Fibroblast of skin of right biceps (primary cell): ENCODE measurements at places on chromosomes 11 and 22.

DNA sequence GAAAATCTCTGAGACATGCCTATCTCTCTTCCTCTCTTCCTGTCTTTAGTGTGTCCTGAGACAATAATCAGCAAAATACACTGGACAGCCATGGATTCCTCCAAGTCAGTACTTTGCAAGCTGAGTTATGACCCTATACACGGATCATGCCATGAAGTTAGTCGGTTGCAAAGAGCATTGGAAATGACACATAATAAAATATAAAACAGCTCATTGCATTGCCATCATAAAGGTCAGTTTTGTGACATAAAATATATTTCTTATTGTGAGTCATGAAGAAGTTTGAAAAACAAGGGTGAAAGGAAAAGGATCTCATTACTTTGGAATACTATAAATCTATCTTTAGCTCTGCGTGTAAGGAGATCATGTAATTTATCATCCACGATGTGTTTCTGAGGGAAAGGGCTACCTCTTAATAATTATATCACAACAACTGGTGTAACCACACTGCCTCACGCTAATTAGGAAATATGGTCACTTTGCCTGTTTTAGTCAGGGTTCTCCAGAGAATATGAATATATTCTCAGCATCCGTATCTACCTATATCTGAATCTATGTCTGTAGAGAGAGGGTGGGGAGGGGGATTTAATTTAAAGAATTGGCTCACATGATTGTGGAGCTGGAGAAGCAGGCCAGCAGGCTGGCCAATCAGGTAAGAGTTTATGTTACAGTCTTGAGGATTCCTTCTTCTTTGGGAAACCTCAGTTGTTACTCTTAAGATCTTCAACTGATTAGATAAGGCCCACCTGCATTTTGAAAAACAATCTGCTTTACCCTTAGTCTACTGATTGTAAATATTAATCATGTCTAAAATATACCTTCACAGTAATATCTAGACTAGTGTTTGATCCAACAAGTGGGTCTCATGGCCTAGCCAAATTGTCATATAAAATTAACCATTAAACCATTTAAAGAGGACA is 198.8 kb downstream of the FAT3 start:
- peak; percentile 37 for DNase-seq

GRCh38 chr11:130666781-130667251 is 218.4 kb downstream of the ADAMTS15 start:
- DNase-seq, result peak; percentile 84

- no peak for DNase-seq
These were observed 8.5 kb upstream of the ACR start for GRCh38 chr22:50729391-50730012.

DNA sequence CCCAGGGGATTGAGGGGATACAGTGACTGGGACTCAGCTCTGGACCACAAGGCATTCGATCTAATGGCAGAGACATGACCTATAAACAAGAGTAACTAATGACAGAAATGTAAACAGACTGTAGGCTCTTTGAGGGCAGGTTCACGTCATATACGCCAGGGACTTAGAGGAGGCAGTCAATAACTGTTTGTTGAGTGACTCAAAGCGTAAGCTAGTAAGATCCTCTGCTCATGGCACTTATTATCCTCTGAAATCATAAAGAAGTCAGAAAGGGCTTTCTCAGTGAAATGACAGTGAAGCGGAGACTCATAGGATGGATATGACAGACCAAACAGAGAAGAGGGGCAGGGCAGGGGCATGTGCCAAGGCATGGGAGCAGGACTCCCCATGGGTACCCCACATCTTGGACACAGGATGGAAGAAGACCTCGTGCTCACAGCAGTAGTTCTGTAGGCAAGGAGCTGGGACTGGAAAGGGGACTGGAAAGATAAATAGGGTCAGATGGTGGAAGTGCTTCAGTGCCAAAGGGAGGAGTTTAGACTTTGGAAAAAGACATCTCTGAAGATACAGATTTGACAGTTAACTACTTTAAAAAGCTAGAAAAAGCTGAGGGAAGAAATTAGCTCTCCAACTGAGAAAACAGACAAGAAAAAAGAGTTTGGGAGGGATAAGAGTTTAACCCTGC is 72.7 kb downstream of the SLC1A2 start:
- no peak for DNase-seq

GRCh38 chr11:91124363-91124762 is 901.5 kb upstream of the CHORDC1 start:
- no peak for DNase-seq

- DNase-seq, result no peak
These were observed 10.5 kb upstream of the ZBTB16 start for GRCh38 chr11:114049050-114049449.

DNA sequence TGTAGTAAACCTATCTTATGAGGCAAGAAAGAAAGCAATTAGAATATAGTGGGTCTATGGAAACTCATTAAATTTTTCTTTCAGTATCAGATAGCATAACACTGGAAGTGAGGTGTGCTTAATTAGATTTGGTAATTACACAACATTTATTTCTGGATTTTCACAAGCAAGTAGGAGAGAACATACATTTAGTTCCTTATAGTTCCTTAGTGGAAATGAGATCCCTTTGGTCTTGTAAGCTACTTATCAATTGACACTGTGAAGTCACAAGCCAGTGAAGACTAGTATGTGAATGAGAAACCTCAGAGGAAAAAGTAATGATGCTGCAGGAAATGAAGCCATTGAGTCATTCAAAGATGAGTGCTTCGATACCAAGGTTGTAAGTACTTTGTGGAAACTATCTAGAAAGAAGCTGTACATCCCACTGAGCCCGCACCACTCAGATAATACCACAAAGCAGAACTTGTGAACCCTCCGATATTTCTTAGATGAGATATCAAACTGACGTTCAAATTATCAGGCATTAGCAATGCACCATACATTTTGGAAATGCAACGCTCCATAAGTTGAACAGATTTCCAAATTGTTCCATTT is 53.5 kb downstream of the ENTHD1 start:
- DNase-seq, result no peak

GRCh38 chr22:41934284-41935014 is 7.8 kb upstream of the TNFRSF13C start:
- no peak for DNase-seq

GRCh38 chr22:44085743-44086270 is 61.7 kb downstream of the PARVB start:
- peak; percentile 53 for DNase-seq

DNA sequence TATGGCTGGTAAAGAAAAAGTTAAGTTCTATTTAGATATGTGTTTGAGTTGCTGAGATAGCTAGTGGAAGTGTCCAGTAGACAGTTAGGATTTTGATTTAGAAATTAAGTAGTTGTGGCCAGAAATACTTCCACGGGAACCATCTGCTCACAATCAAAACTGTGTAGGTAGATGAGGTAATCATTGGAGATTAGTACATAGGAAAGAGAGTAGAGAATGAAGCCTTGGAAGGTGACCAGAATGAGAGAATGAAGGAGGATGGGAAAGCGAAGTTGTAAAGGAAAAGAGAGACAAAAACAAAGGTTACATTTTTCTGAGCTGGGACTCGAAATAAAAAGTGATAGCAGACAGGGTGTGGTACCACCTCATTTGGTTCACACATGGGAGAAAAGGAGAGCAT is 296.9 kb upstream of the SORL1-AS1 start:
- DNase-seq, result no peak

DNA sequence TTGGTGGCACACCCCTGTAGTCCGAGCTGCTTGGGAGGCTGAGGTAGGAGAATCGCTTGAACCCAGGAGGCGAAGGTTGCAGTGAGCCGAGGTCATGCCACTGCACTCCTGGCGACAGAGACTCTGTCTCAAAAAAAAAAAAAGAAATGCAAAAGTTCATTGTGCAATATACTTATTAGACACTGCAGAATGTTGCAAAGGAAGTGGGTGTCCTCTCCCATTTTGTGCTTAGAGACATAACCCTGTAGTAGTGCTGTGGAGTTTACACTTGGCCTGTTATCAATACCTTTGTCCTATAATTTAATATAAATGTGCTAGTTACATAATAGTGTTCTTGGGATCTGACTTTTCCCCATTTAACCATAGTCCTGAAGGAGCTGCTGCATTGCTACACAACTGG is 9.4 kb downstream of the BCL2L13 start:
- DNase-seq, result no peak

- no peak for DNase-seq
These were observed 133.4 kb downstream of the EHF start for GRCh38 chr11:34754171-34754823.

DNA sequence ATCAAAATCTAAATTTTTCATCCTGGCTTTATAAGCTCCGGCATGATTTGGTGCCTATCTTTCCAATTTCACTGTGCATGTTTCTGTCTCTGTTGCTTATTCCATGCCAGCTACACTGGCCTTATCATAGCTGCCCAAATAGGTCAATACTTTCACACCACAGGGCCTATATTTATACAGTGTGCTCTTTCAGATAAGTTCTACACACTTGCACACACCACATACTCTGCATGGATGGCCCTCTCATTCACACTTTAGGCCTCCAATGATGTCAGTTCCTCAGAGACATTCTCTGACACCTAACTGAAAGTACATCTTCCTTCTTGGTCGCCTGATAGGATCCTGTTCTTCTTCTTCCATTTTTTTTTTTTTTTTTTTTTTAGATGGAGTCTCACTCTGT is 7.0 kb downstream of the ALG8 start:
- no peak for DNase-seq

- no peak for DNase-seq
These were observed 2.0 kb upstream of the UEVLD start for GRCh38 chr11:18590571-18590970.

DNA sequence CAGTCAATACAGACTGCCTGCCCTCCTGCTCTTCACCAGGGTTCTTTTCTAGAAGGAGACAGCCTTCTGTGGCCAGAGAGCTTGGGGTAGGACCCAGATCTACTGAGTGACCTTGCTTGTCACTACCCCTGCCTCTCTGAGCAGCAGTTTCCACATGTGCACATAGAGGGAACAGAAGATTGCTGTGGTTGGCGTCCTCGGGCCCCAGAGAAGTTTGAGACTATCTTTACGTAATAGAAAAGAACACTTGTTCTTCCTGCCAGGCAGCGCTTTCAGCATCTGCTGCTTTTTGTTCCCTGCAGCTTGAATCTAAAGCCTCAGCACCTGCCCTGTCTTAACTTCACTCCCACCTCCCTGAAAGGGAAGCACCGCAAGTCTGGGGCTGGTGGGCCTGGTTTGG is 1.9 kb upstream of the FKBP2 start:
- no peak for DNase-seq

DNA sequence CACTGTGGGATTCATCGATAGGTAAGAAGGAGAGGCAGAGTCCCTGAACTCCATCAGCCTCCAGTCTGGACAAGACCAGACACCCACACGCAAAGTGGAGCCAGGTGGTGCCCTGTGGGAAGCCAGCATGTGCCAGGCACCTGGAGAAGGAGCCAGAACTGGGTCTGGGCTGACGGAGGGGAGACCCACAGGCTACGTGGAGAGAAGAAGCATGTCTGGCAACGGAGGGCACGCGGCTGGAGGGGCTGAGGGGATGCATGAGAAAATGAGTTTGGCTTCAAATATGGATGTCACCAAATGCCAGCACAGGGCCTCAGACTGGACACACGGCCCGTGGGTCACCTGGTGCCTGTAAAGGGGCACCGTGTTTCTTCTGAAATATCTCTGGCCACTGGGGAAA is 55.7 kb downstream of the LINC01488 start:
- no peak for DNase-seq

DNA sequence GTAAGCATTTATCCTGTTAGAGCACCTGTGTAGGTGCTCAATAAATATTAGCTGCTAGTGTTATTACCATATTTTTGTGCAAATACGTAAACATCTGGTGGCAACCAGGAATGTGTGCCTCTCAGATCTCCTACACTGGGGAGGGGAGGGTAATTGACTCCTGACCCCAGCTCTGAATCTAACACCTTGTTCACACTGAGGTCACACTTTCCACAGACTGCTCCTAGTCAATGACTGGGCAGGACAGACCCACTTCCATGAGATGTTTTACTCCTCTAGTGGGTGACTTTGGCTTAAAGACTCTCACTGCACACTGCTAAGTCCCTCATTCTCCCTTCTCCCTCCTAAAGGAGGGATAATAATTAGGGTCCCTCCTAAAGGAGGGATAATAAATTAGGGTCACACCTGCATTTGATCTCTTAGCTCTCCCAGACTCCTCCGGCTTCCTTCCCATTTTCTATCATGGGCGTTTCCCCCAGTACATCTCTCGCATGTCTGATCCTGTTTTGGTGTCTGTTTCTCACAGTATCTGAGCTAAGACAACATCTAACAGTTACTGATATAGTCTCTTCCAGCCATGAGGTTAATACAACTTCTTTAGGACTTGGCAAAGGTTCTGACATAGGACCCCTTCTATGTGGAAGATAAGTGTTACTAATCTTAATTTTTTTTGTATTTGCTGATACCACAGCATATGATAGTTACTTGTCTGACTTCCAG is 8.0 kb downstream of the CSTPP1 start:
- DNase-seq, result no peak

DNA sequence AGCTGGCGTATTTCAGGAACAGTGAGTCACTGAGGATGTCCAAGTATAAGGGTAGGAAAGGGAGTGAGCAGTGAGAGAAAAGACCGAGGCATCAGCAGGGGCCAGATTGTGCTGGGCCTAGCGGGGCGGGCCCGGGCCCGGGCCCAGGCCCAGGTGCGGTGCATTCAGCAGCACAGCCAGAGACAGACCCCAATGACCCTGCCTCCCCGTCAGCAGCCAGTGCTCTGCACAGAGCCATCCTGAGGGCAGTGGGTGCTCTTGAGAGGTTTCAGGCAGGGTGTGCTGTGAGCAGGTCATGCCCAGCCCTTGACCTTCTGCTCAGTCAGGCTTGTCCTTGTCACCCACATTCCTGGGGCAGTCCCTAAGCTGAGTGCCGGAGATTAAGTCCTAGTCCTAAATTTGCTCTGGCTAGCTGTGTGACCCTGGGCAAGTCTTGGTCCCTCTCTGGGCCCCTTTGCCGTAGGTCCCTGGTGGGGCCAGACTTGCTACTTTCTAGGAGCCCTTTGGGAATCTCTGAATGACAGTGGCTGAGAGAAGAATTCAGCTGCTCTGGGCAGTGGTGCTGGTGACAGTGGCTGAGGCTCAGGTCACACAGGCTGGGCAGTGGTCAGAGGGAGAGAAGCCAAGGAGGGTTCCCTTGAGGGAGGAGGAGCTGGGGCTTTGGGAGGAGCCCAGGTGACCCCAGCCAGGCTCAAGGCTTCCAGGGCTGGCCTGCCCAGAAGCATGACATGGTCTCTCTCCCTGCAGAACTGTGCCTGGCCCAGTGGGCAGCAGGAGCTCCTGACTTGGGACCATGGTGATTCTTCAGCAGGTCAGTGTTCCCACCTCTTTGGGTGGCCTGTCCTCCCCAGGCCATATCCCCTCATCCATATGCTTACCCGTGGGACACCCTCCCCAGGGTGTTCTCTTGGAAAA is 2.1 kb downstream of the MYO7A start:
- no peak for DNase-seq
